NCI-H510A treated with DMSO at 0.1 percent for 48 hours (cell line): ENCODE measurements at places on chromosomes 1 and 21.

DNA sequence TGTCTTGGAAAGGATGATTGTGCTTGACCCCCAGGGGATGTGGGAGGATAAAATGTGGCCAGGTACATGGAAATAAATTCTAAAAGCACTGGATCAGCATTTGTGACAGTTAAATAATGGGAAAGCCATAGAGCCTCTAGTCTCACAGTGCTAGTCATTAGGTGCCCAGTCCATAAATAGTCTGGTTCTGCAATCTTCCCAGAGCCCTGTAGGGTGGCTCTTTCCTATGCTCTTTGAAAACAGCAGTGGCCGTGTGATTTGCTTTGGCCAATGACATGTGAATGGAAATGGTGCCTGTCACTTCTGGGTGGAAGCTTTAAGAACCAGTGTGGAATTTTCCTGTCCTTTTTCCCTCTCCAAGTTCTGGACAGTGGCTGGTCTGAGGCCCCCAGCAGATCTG is 113.2 kb downstream of the TRABD2B start:
- DNase-seq: no peak

GRCh38 chr1:229941831-229942230 is 125.2 kb upstream of the GALNT2 start:
- DNase-seq: no peak

- no peak for DNase-seq
Measured at GRCh38 chr1:230368363-230368762, 57.8 kb downstream of the PGBD5 start.

- DNase-seq: no peak
Measured at GRCh38 chr1:110873856-110874255, 908 bp downstream of the CD53 start.

- DNase-seq: peak; percentile 3
Measured at GRCh38 chr21:45029298-45029947, 45.0 kb upstream of the ADARB1 start.

GRCh38 chr1:118473825-118474224 is 288.8 kb upstream of the SPAG17 start:
- DNase-seq: no peak

DNA sequence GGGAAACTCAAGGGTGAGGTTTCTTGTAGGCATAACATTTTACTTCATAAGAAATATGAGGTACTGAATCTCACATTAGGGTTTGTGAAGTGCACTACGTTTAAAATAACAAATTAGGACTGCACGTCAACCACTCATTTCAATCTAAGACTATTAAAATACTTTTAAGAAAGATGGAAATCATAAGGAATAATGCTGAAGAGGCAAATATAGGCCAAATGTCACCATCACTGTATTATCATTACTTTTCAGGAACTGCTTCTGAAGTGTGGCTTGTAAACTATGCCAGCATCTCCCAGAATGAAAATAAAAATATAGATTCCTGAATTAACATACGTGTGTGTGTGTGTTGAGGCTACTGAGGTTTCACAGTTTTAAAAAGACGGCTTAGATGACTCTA is 56.8 kb downstream of the INTS7 start:
- DNase-seq: no peak

- no peak for DNase-seq
Measured at GRCh38 chr1:231611851-231612250, 14.7 kb upstream of the DISC1 start.

- DNase-seq: no peak
Measured at GRCh38 chr1:54842963-54843362, 41.8 kb upstream of the TTC22 start.

DNA sequence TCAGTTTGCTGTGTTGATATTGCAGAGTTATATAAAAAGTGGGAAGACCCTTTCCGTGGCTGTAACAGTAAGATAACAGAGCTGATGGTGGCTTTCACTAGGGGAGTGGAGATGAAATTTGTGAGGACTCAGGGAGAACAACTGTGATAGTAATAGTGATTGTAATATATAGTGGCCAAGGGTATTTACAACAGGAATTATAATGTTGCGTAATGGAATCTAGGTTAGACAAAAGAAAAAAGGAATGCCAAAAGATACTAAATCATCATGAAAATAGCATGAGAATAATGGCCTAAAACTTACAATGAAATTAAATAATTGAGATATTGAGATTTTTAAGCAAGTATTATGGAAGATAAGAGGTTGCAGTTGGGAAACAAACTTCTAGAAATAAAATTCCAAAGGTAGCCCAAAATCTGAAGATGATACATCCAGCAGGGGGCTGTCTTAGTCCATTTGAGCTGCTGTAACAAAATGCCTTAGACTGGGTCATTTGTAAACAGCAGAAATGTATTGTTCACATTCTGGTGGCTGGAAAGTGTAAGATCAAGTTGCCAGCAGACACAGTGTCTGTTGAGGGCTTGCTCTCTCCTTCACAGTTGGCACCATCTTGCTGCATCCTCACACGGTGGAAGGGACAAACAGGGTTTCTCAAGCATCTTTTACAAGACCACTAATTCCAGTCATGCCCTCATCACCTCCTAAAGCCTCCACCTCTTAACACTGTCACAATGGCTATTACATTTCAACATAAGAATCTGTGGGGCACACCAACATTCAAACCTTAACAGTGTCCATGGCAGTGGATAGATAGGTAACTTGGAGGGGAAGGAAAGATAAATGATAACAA is 711.2 kb downstream of the MRPL39 start:
- no peak for DNase-seq

DNA sequence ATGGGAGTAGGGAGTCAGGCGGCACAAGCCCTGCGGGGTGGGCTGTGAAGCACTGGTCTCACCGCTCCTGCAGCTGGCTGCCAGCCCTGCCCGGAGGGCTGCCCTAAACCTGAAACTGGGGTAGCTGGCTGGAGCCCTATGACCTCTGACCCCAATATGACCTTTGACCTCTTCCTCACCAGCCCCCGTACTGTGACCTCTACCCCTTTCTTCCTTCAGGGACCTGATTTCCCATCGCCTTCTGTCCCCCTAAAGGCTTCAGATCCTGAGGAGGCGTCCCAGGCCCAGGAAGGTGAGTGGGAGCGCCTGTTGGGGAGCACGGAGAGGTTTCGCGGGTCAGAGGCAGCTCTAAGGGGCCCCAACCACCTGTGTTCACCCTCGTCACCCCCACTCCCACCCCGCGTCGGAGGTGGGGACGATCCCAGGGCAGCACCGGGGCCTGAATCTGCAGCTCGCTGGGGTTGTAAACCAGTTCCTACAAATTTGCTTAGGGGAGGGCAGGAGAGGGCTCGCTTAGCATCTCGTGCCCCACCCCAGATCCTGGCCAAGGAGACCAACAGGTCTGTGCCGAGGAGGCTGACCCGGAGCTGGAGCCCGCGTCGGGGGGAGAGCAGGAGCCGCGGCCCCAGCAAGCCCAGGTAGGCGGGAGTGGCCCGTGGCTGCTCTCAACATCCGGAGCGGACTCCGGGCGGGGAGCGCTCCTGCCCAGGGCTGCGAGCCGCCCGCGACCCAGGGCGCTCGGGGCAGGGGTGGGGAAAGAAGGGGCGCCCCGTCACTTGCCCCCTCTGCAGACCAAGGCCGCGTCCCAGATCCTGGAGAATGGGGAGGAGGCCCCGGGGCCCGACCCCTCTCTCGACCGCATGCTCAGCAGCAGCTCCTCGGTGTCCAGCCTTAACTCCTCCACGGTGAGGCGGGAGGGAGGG is 7.3 kb downstream of the SYTL1 start:
- peak; percentile 74 for DNase-seq

DNA sequence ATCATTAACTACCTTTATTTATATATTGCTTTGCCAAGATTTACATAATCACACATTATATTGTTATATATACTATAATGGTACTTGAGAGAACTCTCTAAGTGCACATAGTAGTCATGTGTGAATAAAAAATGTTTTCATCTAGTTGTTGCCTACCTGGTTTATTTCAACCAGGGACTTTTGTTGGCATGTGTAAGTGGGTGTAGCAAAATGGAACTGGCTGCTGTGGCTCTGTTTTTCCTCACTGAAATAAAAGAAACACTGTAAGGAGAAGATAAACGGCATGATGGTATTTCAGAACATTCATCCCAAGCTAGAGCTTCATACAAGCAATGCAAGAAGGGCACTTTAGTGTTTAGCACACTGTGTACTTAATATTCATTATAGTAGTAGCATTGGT is 14.9 kb downstream of the RBBP4 start:
- no peak for DNase-seq

DNA sequence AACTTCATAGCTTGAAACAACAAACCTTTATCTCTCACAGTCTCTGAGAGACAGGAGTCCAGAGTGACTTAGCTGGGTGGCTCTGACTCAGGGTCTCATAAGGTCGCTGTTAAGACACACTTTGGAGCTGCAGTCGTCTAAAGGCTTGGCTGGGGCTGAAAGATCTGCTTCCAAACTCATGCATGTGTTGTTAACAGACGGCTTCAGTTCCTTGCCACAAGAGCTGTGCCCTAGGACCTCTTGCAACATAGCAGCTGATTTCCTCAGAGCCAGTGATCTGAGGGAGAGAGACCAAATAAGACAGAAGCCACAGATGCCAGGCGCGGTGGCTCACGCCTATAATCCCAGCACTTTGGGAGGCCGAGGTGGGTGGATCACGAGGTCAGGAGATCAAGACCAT is 176.8 kb downstream of the DISC1 start:
- no peak for DNase-seq

- no peak for DNase-seq
Measured at GRCh38 chr1:93732514-93732913, 50.9 kb upstream of the BCAR3 start.

- DNase-seq: peak; percentile 79
Measured at GRCh38 chr1:92291372-92291999, 7.3 kb downstream of the GLMN start.

GRCh38 chr1:26701266-26701994 is 5.6 kb downstream of the ARID1A start:
- no peak for DNase-seq

GRCh38 chr1:25735956-25736529 is 64.0 kb upstream of the SELENON start:
- DNase-seq: no peak

DNA sequence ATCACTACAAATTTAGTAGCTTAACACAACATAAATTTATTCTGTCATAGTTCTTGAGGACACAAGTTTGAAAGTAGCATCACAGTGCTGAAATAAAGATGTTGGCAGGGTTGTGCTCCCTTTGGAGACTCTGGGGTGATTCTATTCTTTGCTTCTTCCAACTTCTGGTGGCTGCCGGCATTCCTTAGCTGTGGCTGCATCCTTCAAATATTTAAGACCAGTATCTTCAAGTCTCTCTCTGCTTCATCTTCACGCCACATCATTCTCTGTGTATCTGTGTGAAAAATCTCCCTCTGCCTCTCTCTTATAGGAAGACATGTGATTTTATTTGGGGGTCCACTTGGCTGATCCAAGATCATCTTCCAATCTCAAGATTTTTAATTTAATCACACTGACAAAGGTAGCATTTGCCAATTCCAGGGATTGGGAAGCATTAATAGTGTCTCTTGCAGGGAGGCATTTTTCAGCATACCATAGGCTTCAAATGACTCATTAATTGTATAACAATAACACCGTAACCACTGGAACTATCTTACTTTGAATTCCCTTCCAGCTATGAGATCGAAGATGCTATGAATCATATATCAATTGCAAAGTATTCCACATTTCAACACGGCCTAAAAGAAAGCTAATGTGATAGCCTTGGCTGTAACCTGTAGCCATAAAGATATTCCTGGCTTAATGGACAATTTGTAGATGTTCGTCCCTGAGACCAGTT is 74.6 kb downstream of the DPT start:
- no peak for DNase-seq

GRCh38 chr1:202161151-202162046 is 997 bp upstream of the PTPN7 start:
- no peak for DNase-seq

- peak; percentile 83 for DNase-seq
Measured at GRCh38 chr1:43274125-43274803, 4.5 kb downstream of the TMEM125 start.

DNA sequence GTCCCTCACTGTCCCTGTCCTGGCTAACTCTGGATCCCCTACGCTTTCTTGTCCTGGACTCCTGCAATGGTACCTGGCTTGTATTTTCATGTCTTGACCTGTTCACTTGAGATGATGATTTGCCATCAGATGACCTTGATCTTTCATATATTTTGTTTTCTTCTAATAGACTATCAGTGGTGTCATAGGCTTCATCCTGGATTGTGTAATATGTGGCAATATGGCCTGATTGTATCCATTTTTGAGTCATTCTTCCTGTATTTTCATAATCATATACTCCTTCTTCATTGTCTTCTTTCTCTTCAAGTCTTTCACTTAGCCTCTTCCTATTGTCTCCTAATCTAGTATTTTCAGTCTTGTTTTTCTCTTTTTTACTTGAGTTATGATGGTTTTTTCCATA is 11.1 kb downstream of the FLG start:
- DNase-seq: no peak

- DNase-seq: no peak
Measured at GRCh38 chr21:32957545-32957944, 68.2 kb upstream of the OLIG2 start.

GRCh38 chr1:168442931-168443330 is 100.9 kb downstream of the XCL2 start:
- DNase-seq: peak; percentile 81

DNA sequence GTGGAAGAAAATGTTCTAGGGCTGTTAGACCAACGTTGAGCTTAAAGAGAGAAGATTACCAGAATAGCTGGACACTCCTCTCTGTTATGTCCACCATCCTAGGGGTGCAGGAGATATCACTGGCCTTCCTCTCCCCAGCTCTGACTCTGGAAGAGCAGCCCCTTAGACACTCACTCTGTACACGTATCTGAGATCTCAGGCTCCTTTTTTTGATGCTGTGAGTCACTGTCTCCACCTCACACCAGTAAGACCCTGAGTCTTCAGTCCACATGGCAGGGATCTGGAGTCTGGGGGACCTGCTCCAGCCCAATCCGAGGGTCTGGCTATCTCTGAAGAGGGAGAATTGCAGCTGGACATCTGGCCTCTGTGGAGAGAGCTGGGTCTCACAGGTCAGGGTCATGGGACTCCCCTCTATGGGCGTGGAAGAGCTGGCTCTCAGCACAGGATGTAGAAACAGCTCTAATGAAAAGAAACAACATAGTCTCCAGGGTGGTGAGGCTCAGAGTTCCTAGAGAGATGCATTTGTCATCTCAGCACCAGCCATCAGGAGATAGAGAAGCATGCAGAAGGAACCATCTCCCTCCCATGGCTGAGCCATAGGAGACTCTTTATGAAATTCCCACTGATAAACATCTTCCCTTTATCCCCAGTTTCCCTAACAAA is 3.5 kb downstream of the FCRL3 start:
- DNase-seq: no peak

DNA sequence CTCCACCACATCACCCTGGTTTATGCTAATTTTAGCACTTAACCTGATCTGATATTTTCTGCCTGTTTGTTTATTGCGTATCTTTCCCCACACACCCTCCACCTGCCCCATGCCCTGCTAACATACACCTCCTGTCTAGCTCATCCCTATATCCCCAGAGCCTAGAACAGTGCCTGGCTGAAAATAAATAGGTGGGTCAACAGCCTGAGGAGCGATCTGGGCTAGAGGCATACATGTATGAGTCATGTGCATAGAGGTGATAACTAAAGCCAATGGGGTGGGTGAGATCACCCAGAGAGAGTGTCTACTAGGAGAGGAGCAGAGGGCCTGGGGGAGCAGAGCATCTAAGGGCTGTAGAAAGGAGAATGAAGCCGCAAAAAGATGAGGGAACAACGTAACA is 2.7 kb downstream of the HTR1D start:
- no peak for DNase-seq
